ENCODE measurements at places on chromosomes 13 and 19.

DNA sequence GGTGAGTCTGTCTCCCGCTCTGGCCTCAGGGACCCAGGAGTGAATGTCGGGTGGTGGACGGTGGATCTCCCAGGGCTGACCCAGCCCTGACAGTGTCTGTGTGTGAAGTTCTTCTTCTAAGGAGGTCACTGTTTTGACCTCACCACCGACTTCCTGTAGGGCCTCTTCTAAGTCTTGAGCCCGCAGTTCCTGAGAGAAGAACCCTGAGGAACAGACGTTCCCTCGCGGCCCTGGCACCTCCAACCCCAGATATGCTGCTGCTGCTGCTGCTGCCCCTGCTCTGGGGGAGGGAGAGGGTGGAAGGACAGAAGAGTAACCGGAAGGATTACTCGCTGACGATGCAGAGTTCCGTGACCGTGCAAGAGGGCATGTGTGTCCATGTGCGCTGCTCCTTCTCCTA is at the start of gene SIGLEC7:
Gene SIGLEC7, plus strand, starts transcription at position 183 of the 400 bp plus-strand sequence. Its CDS starts 69 bp downstream, at position 252.
- no peak for DNase-seq

- no peak for DNase-seq
Measured at GRCh38 chr13:34350671-34351070, 532.7 kb downstream of the RFC3 start.

- DNase-seq: no peak
Measured at GRCh38 chr13:46386392-46387063, 524 bp downstream of the RUBCNL start.

DNA sequence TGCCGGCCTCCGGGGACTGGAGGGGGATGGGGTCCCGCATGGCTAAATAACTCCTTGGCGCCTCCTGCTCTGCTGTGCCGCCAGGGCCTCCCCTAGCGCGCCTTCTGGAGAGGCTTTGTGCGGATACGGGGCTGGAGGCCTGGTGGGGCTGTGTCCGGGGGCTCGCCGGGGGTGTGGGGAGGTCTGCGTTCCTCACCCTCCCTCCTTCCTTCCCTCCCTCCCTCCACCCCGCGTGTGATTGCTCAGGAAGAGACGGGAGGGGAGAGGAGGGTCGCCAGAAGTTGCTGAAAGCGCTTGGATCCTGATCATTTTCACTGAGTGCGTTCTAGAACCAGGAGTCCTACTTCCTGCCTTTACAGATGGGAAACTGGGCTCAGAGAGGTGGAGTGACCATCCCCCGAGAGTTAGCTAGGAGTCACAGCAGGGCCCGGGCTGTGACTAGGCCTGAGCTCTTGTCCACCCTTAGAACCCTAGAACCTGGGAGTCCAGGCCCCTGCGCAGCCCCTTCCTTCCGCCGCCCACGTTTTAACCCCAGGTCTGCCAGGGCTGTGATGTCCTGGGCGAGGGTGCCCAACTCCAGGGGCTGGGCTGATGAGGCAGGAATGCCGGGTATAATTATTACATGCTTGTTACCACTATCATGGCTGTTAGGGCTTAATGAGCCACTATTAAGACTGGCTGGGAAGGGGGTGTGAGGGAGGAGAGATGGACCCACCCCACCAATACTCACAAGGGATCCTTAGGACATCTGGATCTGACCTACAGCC is 782 bp upstream of the JUND start:
- no peak for DNase-seq

- DNase-seq: peak; percentile 54
Measured at GRCh38 chr13:65597839-65598818, 1632.0 kb downstream of the PCDH9 start.

DNA sequence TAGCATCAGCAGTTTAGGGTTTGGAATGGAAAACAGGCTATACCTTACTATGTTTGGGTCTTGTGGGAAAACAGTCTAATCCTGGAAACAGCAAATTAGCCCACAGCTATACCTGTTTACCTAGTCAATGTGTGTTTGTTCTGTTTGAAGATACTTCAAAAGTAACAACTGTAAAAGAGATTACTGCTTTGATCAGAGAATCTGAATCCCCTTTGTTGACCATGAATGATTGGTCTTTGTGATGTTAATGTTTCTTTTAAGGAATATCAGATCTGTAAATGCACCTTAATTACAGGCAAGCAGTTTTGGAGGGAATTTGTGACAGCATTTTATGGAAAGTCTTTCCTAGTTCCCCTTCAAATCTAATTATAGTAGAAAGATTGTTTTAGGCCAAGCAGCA is 20.7 kb upstream of the KLF5 start:
- DNase-seq: no peak

GRCh38 chr19:15248648-15249527 is 16.6 kb upstream of the EPHX3 start:
- DNase-seq: peak; percentile 96

DNA sequence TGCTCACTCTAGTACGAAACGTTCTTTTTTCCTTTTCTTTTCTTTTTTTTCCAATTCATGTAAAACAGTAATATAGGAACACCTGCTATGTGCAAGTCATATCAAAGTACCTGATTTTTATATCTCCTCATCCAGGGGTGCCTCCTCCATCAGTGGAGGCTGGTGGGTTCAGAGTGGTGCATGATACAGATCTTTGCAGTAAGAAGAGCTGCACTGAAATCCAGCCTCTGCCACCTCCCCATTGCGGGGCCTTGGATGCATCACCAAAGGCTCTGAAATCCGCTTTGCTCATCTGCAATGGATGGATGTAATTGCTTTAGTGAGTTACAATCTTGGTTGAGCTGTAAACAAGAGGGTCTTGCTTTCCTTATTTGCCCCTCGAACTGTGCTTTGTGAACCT is 38.3 kb downstream of the GPR12 start:
- DNase-seq: no peak

- DNase-seq: no peak
Measured at GRCh38 chr13:30088312-30088855, 219.0 kb downstream of the KATNAL1 start.

DNA sequence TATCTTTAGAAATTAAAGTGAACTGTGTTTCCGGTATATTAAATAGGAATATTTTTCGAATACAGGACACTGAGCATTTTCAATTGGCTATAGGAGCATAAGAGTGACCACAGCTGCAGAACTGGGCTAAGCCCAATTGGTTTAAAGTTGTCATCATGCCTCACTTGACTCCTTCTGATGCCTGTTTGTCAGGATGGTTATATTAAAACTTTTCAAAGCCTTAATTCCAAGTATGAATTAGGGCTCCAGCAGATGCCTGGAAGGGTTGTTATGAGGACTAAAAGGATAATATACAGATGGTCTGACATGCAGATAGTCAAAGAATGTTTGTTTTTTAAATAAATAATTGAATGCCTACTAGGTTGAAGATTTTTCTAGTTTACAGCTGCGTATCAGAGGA is 100.0 kb downstream of the LMO7 start:
- DNase-seq: no peak

DNA sequence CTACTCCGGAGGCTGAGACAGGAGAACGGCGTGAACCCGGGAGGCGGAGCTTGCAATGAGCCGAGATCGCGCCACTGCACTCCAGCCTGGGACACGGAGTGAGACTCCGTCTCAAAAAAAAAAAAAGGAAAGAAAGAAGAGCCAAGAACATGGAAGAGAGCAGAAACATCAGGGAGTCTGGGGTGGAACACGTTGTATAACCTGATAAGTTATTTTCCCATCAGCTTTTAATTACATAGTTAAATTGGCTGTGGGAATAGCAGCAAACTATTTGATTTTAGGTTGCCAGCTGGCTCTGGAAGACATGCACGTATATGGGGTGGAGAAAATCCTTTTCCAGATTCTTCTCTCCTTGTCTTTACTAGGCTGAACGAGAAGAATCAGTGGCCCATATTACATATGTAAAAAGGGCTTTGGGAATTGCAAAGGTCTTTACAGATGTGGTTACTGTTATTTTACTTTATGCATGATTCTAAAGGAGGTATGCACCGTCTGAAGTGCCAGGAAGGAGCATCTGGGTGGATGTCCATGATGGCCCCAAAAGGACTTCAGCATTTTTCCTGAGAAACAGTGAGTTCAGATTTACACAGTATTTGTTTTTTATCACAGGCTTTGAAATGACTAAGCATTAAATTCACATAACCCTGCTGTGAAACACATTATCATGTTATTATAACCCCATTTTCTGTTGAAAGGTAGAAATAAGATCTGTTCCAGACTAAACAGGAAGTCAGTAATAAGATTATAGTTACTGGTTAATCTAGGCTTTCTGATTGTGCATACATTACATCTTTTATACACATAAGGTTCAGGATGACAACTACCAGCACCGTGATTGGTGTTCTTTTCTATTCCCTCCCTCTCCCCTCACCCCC is 4.6 kb upstream of the NAA16 start:
- DNase-seq: no peak

DNA sequence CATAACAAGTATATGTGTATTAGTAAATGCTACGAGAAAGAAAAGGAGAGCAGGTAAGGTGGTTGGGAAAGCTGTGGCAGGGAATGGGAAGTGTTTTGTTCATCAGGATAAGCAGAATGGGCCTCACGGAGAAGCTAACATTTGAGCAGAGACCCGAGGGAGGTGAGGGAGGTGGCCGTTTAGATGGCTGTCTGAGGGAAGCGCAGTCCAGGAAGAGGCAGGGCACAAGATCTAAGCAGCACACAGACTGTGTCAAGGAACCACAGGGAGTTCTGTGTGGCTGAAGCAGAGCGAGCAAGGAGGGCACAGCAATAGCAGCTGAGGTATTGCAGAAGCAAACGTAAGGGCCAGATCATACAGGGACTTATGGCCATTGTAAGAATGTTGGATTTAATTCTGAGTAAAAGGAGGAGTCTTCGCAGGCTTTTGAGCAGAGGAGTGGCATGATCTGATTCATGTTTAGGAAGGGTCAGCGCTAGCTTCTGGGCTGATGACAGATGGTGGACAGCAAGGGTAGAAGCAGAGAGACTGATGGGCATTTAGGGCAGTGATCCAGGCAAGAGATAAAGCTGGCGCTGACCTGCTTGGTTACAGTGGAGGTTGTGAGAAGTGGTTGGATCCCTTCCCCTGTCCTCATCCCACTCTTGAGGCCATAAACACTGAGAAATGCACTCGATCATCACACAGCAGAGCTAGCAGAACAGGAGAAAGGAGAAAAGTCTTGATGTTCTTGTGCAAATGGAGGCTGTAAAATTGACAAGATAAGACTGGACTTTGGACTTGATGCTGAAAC is 199.9 kb downstream of the LACC1 start:
- no peak for DNase-seq

GRCh38 chr13:39499604-39500003 is 103.4 kb downstream of the LHFPL6 start:
- no peak for DNase-seq

DNA sequence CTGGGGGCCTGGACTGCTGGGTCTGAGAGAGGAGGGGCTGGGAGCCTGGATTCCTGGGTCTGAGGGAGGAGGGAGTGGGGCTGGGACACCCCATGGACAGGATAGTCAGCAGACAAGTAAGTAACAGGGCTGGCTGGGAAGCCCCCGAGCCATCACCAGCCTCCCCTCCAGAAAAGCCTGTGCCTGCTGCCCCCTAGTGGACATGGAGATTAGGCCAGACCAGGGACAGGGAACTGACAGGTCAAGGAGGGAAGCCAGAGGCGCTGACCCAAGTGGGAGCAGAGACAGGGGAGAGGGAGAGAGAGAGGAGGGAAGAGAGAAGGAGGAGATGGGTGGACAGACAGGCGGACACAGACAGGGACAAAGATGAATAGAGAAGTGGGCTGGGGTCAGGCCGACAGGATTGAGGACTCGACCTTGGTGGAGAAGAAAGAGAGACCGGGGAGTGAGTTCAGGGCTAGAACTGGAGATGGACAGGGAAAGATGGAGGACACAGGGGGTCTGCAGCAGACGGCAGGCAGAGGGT is 6.7 kb upstream of the ERFL start:
- peak; percentile 87 for DNase-seq

GRCh38 chr19:31597616-31598015 is 248.4 kb upstream of the TSHZ3 start:
- no peak for DNase-seq

DNA sequence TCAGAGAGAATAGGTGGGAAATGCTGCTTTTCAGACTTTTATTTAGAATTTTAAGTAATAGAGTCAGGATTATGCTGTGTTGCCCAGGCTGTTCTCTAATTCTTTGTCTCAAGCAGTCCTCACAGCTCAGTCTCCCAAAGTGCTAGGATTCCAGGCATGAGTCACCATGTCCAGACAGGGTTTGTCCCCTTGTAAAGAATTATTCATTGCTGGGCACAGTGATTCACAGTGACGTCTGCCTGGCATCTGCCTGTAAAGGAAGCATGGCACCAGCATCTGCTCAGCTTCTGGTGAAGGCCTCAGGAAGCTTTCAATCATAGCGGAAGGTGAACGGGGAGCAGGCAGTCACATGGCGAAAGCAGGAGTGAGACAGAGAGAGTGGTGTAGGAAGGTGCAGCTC is 17.7 kb downstream of the ZNF763 start:
- DNase-seq: no peak

DNA sequence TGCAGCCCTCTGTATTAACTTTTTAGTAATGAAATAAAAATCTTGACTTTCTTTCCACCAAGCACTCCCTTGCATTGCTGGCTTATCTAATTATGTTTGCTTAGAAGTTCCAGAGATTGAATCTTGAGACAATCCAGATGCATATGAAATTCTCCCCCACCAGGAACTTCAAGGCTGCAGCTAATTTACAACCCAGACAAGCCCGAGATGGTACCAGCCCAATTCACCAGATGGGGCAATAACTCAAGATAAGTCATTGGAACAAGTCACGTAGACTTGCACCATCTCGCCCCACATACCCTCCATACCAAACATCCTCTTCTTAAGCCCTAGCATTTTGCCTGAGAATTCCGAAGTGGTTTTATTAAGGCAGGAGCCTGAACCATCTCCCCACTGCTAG is 29.0 kb downstream of the UTP14C start:
- peak; percentile 13 for DNase-seq

DNA sequence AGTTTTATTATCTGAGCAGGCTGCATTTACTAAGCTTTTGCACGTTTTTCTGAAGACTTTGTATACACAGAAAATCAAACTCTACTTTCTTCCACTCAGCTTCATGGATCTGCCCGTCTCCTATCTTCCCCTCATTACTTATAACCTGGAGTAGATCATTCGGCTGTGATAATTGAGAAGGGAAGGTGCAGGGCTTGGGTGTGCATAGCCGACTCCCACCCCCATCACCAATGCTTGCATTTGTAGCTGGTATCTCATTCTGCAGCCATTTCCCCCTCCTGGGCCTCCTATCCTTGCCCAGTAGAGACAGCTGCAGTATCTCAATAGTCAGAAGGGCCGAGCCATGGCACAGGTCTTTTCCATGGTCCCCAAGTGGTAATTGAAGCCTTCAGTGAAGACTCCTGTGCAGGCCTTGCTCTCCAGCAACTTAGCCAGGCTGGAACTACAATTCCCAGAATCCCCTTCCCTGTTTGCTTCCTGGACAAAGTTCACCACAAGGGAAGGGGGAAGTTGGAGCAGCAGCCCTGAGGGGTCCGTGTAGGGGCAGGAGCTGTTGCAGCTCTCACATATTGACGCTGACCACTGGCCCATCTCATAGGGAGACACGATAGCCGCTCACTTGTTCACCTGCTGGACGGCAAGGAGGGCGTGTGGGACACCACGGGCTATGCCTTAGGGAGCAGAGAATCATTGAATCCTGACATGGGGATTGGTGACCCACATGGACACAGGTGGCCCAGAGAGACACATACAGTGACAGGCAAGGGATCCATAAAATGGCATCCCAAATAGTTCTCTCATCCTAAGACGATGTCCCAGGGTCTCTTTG is 2.1 kb upstream of the SIGLEC8 start:
- peak; percentile 21 for DNase-seq

GRCh38 chr13:79910875-79911540 is 429.9 kb downstream of the SPRY2 start:
- no peak for DNase-seq

- no peak for DNase-seq
Measured at GRCh38 chr13:45849408-45849807, 2.1 kb downstream of the SIAH3 start.

- DNase-seq: no peak
Measured at GRCh38 chr13:40070357-40070756, 414.9 kb downstream of the COG6 start.
